ENCODE measurements at places on chromosomes 6 and 20. TPM values are rescaled to one million over a fixed set of nuclear protein-coding genes. Genes with fewer than 3 reads are reported as not detected.

Gene CLPSL1
- total RNA-seq, result not detected

Gene GUCA1A
- total RNA-seq, result 0.19 TPM

Gene CRYBG1
- 1.4 TPM for total RNA-seq

Gene FUT9
- not detected for total RNA-seq

Gene MAP7
- total RNA-seq, result 2.8 TPM

Gene UST
- 2.7 TPM for total RNA-seq

Gene BTNL2
- total RNA-seq, result not detected

Gene CFAP206
- 0.23 TPM for total RNA-seq

- DNase-seq, result peak; percentile 28
- H3K27me3 ChIP-seq, result no peaks in the 10 kb centered on the region
- no peaks in the 10 kb centered on the region for H3K4me1 ChIP-seq
- no peaks in the 10 kb centered on the region for H3K36me3 ChIP-seq
- H3K27ac ChIP-seq, result no peak overlapping the region
Observed at GRCh38 chr6:20319520-20320357, 81.9 kb upstream of the E2F3 start.

- no peak overlapping the region for H3K27ac ChIP-seq
- no peaks in the 10 kb centered on the region for H3K27me3 ChIP-seq
- peaks cover 6% of the 10 kb centered on the region for H3K4me1 ChIP-seq
- H3K4me3 ChIP-seq, result no peak overlapping the region
- peaks cover 12% of the 10 kb centered on the region for H3K36me3 ChIP-seq
- no peak for DNase-seq
Observed at GRCh38 chr6:170374571-170375444, 68.2 kb downstream of the FAM120B start.

DNA sequence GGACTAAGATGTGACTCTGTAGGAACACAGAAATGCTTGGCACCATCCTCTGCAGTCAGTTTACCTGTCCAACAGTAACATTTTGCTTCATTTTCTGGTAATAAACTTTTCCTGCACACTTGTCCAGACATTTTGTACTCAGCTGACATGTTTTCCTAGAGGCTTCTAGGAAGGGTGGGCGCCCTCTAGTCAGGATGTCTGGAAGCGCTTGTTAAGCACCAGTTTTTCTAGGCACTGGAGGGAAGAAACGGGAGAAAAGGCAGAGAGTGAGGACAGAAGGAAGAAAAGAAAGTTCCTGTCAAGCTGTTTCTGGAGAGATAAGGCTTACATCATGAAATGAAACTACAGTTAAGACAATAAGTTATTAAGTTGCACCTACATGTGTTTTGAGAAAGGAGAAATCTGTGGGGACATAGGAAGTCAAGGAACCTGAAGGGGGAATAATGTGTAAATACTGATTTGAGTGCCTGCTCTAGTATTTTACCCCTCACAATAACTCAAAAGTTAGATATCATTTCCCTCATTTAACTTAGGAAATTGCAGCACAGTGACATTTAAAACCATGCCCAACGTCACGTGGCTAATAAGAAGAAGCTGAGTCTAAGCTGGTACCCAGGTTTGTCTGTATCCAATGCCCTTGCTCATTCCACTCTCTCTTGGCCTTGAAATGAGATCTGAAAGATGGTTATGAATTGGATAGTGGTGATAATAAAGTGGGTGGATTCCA, 42.7 kb upstream of the TNFRSF21 start:
- no peak overlapping the region for H3K4me3 ChIP-seq
- no peak overlapping the region for H3K27ac ChIP-seq
- no peaks in the 10 kb centered on the region for H3K36me3 ChIP-seq
- H3K27me3 ChIP-seq, result no peaks in the 10 kb centered on the region
- H3K4me1 ChIP-seq, result no peaks in the 10 kb centered on the region

DNA sequence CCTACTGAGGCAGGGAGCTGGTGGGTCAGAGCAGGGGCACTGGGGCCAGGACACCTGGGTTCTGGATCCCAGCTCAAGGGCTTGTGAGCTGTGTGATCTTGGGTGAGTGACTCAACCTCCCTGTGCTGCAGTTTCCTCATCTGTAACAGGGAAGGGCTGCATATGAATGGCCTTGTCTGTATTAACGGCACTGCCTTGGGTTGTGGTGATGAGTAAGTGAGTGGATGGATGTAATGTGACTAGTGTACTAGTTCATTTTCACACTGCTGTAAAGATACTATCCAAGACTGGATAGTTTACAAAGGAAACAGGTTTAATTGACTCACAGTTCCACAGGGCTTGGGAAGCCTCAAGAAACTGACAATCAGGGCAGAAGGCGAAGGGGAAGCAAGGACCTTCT, 233.5 kb downstream of the TAF4 start:
- peaks cover 8% of the 10 kb centered on the region for H3K27me3 ChIP-seq
- no peak for DNase-seq
- no peak overlapping the region for H3K27ac ChIP-seq
- no peaks in the 10 kb centered on the region for H3K36me3 ChIP-seq

- H3K4me1 ChIP-seq, result peaks cover 4% of the 10 kb centered on the region
- H3K27me3 ChIP-seq, result no peaks in the 10 kb centered on the region
- DNase-seq, result no peak
- H3K27ac ChIP-seq, result no peak overlapping the region
Observed at GRCh38 chr6:160531826-160532225, 132.2 kb downstream of the LPA start.

DNA sequence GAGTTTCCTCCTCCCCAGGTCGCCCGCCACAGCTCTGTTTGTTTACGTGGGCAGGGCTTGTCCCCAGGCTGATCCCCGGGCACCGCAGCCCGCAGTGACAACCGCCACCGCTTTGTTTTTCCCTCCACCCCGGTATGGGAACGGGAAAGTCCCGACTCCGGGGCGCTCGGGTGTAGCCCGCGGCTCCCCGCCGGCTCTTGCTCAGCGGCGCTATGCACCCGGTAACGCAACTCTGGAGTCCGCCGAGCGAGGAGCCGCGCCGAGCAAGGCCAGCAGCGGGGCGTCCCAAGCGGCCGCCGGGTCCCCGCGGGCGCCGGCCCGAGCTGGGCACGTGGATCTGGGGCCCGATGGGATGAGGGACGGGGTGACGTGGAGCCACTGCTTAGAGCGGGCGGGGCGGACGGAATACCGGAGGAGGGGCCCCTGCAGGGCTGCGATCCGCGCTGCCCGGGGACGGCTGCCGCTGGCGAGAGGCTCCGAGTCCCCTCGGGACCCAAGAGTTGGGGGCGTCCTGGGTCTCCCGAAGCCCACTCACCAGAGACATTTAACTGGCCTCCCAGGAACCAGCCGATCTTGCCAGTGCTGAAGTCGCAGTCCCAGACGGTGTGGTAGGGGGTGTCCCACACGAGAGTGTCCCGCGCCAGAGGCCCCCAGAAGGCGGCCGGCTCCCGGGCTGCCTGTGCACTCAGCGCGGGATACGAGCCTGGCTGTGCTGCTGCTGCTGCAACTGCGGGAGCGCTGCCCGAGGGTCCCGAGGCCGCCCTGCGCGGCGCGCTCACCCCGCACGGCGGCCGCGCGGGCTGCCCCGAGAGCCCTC, 497 bp downstream of the ACSS1 start:
- H3K36me3 ChIP-seq, result no peaks in the 10 kb centered on the region
- H3K27ac ChIP-seq, result peak overlapping the region; percentile 99
- H3K4me3 ChIP-seq, result peak overlapping the region; percentile 78
- peaks cover 47% of the 10 kb centered on the region for H3K4me1 ChIP-seq
- DNase-seq, result peak; percentile 86

- H3K27me3 ChIP-seq, result no peaks in the 10 kb centered on the region
- DNase-seq, result no peak
- H3K36me3 ChIP-seq, result no peaks in the 10 kb centered on the region
Observed at GRCh38 chr6:89254569-89254968, 37.4 kb upstream of the GABRR1 start.

- H3K4me3 ChIP-seq, result no peak overlapping the region
- no peaks in the 10 kb centered on the region for H3K4me1 ChIP-seq
- DNase-seq, result no peak
Observed at GRCh38 chr6:120899932-120900331, 434.3 kb downstream of the TBC1D32 start.

DNA sequence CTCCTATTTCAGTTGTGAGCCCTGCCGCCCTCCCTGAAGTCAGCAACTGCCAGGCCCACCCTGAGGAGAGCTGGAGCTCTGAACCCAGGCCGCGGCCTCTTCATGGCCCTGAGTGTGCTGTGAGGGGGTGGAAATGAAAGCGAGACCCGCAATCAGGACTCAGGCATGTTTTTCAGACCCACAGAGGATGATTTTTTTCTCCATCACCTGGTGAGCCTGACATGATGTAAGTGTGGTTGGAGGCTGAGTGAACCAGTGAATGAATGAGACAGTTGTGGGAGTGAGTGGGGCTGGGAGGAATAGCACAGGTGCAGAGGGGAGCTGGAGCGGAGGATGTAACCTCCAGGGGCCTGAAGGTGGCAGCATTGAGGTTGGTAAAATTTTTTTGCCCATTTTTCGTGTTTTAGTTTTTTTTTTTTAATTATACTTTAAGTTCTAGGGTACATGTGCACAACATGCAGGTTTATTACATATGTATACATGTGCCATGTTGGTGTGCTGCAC, 18.3 kb downstream of the RAET1L start:
- H3K4me1 ChIP-seq, result peaks cover 13% of the 10 kb centered on the region
- DNase-seq, result no peak
- H3K4me3 ChIP-seq, result no peak overlapping the region
- peaks cover 54% of the 10 kb centered on the region for H3K27me3 ChIP-seq

- no peaks in the 10 kb centered on the region for H3K27me3 ChIP-seq
- no peak overlapping the region for H3K27ac ChIP-seq
- no peaks in the 10 kb centered on the region for H3K36me3 ChIP-seq
- H3K4me3 ChIP-seq, result no peak overlapping the region
- no peaks in the 10 kb centered on the region for H3K4me1 ChIP-seq
Observed at GRCh38 chr6:11462742-11463397, 74.7 kb upstream of the TMEM170B start.

DNA sequence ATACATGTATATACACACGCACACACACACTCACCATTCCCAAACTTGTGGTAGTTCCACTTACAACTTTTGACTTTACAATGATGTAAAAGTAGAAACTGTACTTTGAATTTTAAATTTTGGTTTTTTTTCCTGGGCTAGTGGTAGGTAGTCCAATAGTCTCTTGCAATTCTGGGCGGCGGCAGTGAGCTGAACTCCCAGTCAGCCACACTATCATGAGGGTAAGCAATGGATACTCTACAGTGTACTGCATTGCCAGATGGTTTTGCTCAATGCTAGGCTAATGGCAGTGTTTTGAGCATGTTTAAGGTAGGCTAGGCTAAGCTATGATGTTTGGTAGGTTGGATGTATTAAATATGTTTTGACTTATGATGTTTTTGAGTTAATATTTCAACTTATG, 136.2 kb upstream of the GPR6 start:
- no peaks in the 10 kb centered on the region for H3K36me3 ChIP-seq
- H3K27ac ChIP-seq, result no peak overlapping the region
- H3K4me3 ChIP-seq, result no peak overlapping the region
- no peaks in the 10 kb centered on the region for H3K4me1 ChIP-seq
- no peaks in the 10 kb centered on the region for H3K27me3 ChIP-seq

DNA sequence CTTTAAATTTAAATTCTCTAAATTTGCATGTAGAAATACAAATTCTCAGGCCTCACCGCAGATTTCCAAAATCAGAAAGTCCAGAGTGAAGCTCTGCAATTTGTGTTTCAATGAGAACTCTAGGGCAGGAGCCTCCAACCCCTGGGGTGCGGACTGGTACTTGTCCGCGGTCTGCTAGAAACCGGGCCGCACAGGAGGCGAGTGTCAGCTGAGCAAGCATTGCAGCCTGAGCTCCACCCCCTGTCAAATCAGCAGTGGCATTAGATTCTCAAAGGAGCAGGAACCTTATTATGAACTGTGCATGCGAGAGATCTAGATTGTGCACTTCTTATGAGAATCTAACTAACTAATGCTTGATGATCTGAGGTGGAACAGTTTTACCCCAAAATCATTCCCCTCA, 203.0 kb upstream of the PCSK2 start:
- no peak overlapping the region for H3K27ac ChIP-seq
- no peak overlapping the region for H3K4me3 ChIP-seq
- H3K4me1 ChIP-seq, result no peaks in the 10 kb centered on the region
- DNase-seq, result no peak
- no peaks in the 10 kb centered on the region for H3K27me3 ChIP-seq
- no peaks in the 10 kb centered on the region for H3K36me3 ChIP-seq

DNA sequence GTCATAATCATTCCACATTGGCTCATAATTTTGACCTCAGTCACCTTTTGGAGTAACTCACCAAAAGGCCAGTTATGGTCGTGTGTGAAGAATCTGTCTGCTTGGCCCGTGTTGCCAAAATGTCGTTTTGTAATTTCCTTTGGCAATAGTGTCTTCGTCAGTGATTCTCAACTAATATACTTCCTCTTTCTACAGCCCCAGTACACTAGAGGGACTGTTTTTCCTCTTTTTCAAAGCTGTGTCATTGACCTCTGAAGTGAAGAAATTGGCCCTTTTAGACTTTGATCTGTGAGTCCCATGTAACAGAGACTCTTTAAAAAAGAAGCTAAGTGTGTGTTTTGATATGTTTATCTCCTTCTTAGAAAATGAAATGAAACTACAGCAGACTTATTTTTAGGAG, 5.2 kb downstream of the FOXO3 start:
- peak; percentile 58 for DNase-seq
- no peaks in the 10 kb centered on the region for H3K27me3 ChIP-seq
- peaks cover 33% of the 10 kb centered on the region for H3K4me1 ChIP-seq
- peaks cover 47% of the 10 kb centered on the region for H3K36me3 ChIP-seq
- H3K4me3 ChIP-seq, result peak overlapping the region; percentile 2

GRCh38 chr20:37914672-37915433, 11.9 kb downstream of the VSTM2L start:
- no peak overlapping the region for H3K4me3 ChIP-seq
- peaks cover 8% of the 10 kb centered on the region for H3K4me1 ChIP-seq
- H3K27me3 ChIP-seq, result peaks cover 8% of the 10 kb centered on the region
- DNase-seq, result no peak
- no peak overlapping the region for H3K27ac ChIP-seq

DNA sequence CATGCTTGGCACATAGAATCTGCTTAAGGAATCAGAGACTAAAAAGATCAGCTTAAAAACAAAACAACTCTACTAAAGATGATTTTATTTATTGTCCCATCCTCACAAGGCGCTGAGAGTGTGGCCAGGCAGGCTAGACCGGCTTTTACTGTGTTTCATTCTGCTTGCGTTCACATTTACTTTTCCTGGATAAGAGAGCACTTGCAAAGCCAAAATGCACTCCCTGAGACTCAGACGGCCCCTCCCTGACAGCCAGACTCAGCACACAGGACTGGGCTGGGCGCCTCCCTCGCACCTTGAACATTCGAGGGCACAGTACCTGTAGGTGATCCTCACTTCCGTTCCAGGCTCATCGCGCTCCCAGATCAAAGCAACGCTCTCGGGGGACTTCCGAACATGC, 10.2 kb downstream of the ACSS1 start:
- no peaks in the 10 kb centered on the region for H3K27me3 ChIP-seq
- DNase-seq, result no peak
- H3K36me3 ChIP-seq, result peaks cover 25% of the 10 kb centered on the region
- H3K4me3 ChIP-seq, result no peak overlapping the region

- H3K27ac ChIP-seq, result no peak overlapping the region
- no peaks in the 10 kb centered on the region for H3K4me1 ChIP-seq
- DNase-seq, result no peak
- H3K36me3 ChIP-seq, result no peaks in the 10 kb centered on the region
- H3K4me3 ChIP-seq, result no peak overlapping the region
Observed at GRCh38 chr6:10460096-10460495, 45.2 kb upstream of the TFAP2A start.
